Neuronal stem cell (in vitro differentiated cells): ENCODE measurements at places on chromosomes 6 and 20.

GRCh38 chr6:122082370-122082769, 317.1 kb upstream of the HSF2 start:
- no peak for DNase-seq

- no peak for DNase-seq
Observed at GRCh38 chr20:45254383-45255262, at the start of gene SLPI. TSS of gene SLPI (minus strand) at chr20:45254564. CDS start at chr20:45254543, 21 bp downstream.

- DNase-seq, result peak; percentile 4
Observed at GRCh38 chr6:10386220-10386619, 28.7 kb downstream of the TFAP2A start.

DNA sequence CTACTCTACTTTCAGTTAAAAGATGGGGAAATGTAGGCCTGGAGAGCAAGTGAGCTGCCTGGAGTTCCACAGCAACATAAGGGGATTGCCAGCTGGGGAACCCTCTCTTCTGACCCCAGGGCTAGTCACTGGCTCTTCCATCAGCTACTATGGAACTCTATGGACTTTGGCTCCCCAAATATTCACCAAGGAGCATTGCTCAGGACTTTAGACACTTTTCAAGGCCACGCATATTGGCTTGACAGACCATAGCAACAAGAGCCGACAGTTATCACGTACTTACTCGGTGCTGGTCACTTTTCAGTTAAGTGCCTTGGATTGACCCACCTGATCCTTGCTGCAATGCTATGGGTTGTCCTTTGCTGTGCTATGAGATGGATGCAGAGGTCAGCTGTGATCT, 360.7 kb upstream of the CHD6 start:
- no peak for DNase-seq

DNA sequence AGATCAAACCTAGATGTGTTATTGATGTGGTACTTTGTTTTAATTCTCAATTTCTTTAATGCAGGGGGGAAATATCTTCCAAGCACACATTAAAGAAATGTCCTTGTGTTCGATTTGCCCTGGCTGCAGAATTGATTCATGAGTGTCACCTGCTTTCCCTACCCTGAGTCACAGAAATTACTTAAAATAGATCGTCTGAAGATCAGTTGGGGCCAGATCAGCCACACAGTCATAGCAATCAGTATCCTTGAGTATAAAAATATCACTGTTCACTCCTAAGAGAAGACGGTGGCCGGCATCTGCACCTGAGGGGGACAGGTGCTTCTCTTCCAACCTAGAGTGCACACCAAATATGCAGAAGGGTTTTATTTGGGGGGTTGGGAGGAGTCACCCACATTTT, 115.2 kb upstream of the RIN2 start:
- DNase-seq, result no peak

DNA sequence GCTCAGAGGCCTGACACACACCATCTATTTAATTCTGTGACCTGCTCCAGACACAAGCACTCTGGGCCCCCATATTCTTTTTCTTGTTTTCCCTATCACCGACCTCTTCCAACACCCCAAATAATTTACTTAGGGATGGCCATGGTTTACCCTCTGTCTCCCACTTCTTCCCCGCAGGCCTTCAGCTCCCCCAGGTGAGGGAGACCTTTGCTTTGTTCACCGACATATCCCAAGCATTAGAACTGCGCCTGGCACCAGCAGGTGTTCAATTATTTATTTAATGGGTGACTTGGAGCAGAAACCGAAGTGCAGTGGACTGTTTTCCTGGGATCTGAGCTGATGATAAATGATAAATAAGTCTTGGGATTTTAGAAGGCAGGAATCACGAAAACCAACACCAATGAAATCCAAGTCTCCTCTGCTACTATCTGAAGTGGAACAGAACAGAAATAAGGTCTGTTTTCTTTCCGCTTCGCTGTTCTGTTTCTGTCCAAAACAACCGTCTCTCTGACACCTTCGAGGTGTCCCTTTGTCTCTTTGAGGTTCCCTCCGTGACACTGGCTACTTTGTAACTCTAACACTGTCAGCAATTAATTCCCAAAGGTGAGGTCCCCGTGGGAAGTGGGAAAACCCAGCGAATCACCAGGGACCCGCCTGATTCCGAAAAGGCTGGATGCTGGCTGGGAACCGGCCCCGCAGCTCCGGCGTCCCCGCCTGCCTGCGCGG, 1.1 kb upstream of the RIN2 start:
- no peak for DNase-seq

DNA sequence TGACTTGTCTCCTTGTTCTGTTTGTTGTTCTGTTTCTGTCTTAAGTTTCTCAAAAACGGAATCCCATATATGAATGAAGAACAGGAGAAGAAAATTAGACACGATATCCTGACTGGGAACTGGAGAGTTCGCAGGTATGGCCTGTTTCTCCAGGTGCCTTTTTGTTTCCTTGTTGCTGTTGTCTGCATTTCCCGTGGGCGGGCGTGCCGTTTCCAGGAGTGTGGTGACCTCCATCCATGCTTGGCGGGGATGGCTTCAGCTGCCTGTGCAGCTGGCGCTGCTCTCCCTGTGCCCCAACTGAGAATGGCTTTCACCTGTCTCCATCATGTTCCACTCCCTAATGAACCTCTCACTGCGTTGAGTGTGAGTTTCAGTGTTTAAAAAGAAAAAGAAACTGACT, 4.4 kb downstream of the PNLDC1 start:
- no peak for DNase-seq

DNA sequence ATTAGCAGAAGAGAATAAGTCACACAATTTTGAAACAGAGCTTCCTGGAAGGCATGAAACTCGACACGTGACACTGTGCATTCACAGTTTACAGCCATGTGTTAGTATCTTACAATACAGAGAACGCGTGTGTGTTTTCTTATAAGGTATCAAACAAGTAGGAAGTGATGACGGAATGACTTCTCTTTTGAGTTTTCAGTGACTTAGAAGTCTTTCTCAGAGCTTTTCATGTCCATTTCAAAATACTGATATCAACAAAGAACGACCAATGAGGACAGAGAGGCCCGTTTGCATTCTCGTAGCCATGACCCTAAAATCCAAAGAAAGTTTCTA, 36.6 kb upstream of the DUSP22 start:
- no peak for DNase-seq

DNA sequence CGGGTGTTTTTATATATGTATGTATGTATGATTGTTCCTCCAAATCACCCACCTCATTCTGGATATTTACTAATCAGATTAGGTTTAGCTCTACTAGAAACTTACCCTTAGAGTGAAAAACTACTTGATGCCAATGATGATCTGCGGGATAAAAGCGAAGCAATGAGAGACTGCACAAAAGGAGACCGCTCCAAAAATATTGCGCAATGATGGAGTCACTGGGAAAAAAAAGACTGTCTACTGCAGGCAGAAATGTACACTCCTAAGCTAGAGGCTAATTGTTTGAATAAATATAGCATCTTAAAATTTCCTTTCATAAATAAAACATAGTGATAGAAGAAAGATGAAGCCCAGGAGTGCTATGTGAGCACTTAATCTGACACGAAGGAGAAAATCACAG, 7.3 kb downstream of the RAB32 start:
- DNase-seq, result no peak

DNA sequence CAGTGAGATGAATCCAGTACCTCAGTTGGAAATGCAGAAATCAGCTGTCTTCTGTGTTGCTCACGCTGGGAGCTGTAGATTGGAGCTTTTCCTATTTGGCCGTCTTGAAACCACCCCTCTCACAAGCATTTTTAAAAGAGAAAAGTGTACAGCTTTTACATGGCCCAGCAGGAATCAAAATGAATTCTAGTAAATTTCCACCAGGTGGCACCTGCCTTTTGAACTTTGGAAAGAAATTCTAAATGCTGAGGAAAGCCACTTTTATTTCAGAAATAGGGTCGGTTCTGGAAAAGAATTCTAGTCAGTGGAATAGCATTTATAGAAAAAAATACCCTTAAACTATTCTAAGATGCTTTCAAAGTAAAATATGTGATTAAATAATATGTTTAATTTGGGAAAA, 647.8 kb downstream of the CD109 start:
- DNase-seq, result no peak

DNA sequence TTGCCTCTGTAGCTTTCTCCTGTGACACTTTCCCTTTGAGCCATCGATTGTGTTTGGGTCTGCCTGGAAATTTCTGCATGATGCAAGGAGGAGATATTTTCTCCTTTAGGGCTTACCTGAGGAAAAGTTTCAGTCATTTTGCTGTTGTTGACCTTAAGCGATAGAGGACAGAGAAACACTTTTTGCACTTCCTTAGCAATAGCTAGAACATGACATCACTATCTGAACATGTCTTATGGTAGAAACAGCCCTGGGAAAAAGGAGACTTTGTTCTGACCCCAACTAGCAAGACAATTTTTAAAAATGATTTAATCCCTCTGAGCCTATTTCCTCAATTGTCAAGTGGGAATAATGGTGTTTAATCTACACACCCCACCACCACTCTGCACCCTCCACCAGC, 9.7 kb upstream of the FILIP1 start:
- no peak for DNase-seq

DNA sequence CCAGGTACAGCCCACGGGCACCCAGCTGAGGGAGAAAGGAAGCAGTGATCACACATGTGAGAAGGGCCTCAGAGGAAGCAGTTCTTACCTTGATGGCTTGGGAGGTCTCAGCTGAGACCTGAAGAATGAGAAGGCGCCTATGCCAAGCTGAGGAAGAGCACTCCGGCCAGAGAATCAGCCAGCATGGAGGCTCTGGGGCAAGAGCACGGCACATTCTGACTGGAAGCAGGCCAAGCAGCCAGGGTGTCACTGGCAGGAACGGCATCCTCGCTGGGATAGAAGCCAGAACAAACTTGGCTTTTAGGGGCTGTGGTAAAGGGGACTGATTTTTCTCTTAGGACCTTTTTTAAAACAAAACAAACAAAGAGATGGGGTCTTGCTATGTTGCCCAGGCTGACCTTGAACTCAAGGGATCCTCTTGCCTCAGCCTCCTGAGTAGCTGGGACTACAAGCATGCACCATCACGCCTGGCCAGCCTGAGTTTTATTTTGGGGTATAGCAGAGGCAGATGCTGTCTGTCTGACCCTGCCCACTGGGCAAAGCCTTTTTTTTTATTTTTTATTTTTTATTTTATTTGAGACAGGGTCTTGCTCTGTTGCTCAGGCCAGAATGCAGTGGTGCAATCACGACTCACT, 17.6 kb downstream of the GHRH start:
- DNase-seq, result no peak

- DNase-seq, result no peak
Observed at GRCh38 chr6:75530696-75531095, 37.1 kb upstream of the FILIP1 start.

GRCh38 chr6:31143148-31143547, 4.3 kb upstream of the PSORS1C2 start:
- DNase-seq, result no peak

GRCh38 chr6:20033697-20034407, 178.4 kb downstream of the MBOAT1 start:
- DNase-seq, result no peak

- DNase-seq, result no peak
Observed at GRCh38 chr6:15493437-15494168, 169.2 kb downstream of the DTNBP1 start.

- DNase-seq, result no peak
Observed at GRCh38 chr6:106163446-106163965, 77.4 kb downstream of the PRDM1 start.

DNA sequence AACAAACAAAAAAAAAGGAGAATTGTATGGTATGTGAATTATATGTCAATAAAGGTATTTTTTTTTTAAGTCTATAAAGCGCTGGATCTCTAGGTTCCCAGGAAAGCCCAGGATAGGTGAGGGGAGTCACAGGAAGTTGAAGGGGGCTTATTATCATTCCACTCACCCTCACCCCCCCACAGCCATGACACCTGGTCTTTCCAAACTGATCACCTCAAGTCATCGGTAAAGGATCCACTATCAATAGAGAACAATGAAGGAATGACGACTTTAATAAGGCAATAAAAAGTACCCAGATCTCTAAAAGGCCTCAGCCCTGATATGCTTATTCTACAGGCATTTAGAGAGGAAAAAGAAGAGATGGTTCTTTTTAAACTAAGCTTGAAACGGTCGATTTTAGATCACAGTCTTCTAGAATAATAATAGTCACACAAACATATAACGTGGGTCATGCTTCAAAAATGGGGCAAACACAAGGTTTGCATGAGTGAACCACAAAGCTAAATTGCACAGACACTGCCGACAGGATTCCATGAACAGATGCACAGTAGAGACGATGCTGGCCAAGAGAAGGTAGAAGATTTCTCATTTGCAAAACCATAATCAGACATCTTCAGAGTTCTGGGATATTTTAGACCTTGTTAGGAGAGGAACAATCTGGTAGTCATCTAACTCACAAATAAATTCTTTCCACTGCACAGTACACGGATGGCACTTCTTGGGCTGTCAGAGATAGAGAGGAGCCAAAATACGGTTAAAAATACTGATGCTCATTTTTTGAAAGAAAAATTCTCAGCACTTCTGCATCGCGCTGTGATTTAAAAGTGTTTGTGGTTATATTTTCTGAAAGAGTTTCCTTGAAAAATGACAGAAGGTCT, 21.0 kb downstream of the ZMYND8 start:
- no peak for DNase-seq

DNA sequence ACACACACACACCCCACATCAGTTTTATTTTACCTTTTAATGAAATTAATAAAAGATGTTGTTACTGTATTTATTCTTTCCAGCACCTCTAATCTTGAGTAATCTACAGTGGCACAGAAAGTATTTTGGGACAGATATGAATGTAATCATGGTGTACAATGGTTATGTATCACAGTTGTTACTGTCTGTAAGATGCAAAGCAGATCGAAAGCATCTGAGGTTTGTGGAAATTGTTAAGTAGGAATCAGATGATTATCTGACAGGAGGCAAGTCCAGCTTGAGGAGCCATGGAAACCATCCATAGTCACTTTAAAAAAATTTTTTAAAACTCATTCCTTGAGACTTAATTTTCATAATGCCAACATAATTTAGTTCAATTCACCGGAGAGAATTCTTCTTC, 636.3 kb upstream of the MARCKS start:
- no peak for DNase-seq

GRCh38 chr20:14979453-14979986, 642.1 kb upstream of the FLRT3 start:
- DNase-seq, result no peak
